Vagina (tissue), 2 donors: ENCODE measurements at places on chromosomes 4 and X.

DNA sequence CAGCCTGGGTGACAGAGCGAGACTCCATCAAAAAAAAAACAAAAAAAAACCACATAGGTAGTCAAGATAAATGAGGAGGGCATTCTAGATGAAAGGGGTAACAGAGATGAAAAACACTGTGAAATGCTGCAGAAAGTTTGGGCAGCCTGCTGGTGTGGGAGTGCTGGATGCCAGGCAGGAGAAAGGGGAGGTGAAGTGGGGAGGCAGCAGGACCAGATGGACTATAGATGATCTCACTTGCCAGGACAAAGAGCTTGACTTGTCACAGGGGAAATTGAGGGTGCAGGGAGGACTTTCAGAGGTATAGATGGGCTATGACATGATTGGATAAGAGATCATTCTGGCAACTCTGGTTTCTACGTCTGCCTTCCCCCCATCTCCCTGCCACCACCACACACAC, 519.7 kb upstream of the ZFP42 start:
- no peak for DNase-seq

DNA sequence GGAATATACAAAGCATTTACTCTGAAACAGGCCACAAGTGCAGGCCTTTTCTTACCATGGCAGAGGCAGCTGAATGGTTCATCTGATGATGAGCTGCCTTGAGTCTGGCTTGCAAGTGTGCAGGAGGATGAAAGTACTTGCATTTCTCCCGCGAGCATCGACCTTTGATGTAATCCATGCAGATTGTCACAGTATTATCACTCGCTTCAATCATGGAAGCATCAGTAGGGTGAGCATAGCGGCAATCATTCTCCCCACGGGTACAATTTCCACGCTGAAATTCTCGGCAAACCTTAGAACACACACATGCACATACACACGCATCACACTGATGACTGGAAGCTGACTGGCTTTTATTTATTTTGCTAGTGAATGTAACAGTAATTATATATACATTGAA, 98.0 kb downstream of the MBNL3 start:
- no peak for DNase-seq

DNA sequence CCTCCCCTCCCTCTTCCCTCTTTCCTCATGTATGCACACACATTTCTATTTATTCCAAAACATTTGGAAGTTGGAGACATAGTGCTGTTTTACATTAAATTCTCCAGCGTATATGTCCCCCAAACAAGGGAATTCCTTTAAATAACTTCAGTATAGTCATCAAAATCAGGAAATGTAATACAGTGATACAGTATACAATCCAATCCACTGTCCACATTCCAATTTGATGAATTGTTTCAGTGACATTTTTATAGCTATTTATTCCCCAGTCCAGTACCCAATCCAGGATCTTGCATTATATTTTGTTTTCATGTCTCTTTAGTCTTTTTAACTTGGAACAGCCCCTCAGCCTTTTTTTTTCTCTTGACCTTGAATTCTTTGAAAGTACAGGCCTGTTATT, 233.0 kb downstream of the DKK2 start:
- DNase-seq: no peak

- no peak for DNase-seq
These were observed 99.7 kb upstream of the SLC7A11 start for GRCh38 chr4:138341739-138342415.

DNA sequence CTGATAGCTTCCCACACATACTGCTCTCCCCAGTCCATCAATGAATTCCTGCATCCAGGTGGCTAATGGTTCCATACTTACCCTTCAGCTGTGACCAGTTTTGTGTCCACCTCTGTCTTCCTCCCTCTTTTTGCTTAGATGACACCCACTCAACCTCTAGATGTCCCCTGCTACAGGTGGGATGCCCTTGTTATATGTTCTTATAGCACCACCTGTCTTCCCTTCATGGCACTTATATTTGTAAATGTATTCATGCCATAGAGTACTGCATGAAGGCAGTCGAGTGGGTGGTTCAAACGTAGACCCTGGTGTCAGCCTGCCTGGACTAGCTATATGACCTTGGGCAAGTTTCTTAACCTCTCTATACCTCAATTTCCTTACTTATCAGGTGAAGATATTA, 6.5 kb upstream of the USP46 start:
- DNase-seq: no peak

GRCh38 chrX:135522878-135523693, 2.6 kb downstream of the INTS6L start:
- no peak for DNase-seq
